WTC11 (cell line): ENCODE measurements at places on chromosomes 12 and 14.

DNA sequence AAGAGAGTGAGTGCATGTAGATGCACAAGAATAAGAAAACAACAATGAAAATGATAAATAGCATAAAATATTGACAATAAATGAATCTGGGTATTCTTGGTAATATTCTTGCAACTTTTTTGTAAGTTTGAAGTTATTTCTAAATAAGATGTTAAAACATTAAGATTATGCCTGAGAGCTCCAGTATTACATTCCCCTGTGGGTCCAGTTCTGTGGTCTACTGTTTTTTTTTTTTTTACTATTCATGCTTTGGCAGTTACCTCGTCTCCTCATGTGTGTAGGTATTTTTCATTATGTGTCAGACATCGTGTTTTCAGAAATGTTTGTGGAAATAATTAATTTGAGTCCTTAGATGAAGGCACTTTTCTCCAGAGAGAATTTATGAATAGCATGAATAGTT lies 386.2 kb downstream of the AACS start:
- DNase-seq, result no peak

DNA sequence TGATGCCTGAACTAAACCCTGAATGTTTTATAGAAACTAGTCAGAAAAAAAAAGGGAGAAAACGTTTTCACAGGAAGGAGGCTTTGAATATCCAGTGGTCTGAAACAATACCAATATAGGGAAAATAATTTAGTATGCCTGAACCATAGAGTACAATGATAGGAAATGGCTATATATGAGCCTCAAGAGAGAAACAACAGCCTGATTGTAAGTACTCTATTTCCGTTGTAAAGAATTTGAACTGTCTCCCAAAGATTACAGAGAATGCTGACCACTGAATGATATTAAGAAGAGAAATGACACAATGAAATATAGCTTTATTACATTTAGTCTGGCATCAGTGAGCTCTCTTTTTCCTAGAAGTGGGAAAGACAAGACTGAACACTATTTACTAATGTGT lies 5.5 kb upstream of the GABARAPL1 start:
- no peak for DNase-seq

- DNase-seq, result no peak
Measured at GRCh38 chr12:14129611-14130195, 148.3 kb upstream of the GRIN2B start.

GRCh38 chr12:108618079-108618952 lies 15.4 kb downstream of the SELPLG start:
- DNase-seq, result peak; percentile 89

GRCh38 chr12:104712477-104712876 lies 245.6 kb downstream of the SLC41A2 start:
- DNase-seq, result no peak

GRCh38 chr12:11881835-11882234 lies 188.9 kb upstream of the BCL2L14 start:
- DNase-seq, result no peak

DNA sequence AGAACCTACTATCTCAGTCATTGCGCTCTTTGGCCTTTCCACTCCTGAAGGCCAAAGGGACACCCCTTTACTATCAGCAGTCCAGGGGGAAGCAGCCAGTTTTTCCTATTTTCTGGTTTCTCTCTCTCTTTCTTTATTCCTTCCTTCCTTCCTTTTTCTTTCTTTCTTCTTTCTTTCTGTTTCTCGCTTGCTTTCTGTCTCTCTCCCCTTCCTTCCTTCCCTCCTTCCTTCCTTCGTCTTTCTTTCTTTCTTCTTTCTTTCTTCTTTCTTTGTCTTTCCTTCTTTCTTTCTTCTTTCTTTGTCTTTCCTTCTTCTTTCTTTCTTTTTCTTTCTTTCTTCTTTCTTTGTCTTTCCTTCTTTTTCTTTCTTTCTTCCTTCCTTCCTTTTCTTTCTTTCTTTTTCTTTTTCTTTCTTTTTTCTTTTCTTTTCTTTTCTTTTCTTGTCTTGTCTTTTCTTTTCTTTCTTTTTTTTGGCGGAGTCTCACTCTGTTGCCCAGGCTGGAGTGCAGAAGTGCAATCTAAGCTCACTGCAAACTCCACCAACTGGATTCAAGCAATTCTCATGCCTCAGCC lies 64.9 kb upstream of the OTX2 start:
- no peak for DNase-seq

DNA sequence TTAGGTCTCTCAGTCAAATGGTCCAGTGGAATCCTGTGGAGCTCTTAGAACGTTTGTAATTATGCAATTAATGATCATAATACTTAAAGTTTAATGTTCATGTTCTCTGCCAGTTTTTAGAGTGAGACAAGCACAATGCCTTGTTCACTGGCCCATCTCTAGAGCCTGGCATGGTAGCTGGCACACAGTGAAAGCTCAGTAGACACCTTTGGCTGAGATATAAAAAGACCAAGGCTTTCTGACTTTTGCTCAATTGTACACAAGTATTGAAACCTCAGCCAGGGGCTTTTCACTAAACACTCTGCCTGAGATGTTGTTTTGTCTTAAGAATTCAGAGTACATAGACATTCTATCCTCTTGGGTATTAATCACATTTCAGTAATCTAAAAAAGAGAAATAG lies 241.8 kb upstream of the ATP2B1 start:
- DNase-seq, result no peak

- DNase-seq, result peak; percentile 88
Measured at GRCh38 chr14:99245564-99246511, 26.2 kb downstream of the BCL11B start.

GRCh38 chr12:113587720-113588119 lies 116.0 kb upstream of the LHX5 start:
- peak; percentile 77 for DNase-seq

DNA sequence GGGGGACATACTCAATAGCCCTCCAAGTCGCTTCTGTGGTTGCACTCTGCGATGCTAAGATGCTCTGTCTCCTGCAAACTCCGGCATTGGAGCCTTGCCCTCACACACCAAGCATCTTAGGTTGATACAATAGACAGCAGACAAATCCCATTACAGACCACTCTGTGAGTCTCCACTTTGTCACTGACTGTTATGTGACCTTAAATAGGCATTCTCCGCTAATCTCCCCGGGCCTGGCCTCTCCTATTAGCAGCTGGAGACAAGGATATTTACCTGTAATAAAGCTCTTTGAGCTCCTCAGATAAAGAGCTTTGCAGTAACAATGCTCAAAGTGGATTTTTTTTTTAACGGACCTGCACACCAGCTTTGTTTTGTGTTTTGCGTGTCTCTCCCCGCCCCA lies 479.7 kb upstream of the TBX3 start:
- no peak for DNase-seq

GRCh38 chr14:100857233-100857922 lies 31.5 kb downstream of the MEG3 start:
- no peak for DNase-seq

- no peak for DNase-seq
Measured at GRCh38 chr12:57554453-57554852, 4.6 kb downstream of the KIF5A start.

GRCh38 chr12:17206553-17206952 lies 600.6 kb upstream of the LMO3 start:
- DNase-seq, result no peak

DNA sequence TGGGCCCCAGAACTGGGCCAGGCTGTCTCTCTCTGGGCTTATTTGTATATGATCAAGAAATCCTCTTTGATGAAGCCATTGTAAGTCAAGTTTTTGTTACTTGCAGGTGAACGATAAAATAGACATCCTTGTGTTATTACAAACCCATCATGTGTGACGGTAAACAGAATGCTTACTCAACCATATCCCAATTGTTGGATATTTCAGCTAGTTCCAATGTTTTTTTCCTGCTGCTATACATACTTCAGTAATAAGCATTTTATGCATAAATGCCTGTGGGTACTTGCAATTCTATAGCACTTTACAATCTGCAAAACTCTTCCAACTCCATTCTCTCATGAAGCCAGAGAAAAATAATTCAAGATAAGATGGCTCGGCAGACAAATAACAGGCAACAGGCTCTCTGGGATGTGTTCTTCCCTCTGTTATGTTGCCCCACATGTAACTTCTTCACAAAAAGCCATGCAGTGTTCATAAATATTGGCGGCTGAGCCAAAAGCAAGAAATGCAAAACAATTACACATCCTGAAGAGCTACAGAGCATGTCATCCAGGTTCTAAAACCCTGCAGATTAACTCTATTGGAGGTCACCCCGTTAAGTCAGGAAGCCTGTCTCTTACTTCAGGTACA lies 69.5 kb downstream of the CLMN start:
- no peak for DNase-seq

- no peak for DNase-seq
Measured at GRCh38 chr12:32559434-32559833, 119.7 kb upstream of the DNM1L start.

DNA sequence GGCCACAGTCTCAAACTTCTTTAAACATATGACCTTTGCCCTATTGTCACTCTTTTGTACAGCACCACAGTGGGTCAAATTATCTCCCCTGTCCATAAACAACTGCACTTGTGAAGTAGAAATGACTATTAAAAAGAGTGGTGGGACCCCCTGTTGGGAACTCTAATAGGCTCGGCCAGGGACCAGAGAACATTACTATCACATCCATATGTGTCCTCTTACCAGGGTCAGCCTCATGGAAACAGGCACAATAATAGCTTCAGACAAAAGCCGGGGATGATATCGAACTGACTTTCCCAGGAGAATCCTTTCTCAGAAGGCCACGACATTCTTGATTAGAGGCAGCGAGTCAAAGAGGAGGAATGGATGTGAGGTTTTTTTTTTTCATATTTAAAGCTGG lies 96.6 kb downstream of the NKX2-1 start:
- DNase-seq, result no peak

GRCh38 chr12:25853316-25854095 lies 105.0 kb upstream of the RASSF8 start:
- DNase-seq, result no peak

DNA sequence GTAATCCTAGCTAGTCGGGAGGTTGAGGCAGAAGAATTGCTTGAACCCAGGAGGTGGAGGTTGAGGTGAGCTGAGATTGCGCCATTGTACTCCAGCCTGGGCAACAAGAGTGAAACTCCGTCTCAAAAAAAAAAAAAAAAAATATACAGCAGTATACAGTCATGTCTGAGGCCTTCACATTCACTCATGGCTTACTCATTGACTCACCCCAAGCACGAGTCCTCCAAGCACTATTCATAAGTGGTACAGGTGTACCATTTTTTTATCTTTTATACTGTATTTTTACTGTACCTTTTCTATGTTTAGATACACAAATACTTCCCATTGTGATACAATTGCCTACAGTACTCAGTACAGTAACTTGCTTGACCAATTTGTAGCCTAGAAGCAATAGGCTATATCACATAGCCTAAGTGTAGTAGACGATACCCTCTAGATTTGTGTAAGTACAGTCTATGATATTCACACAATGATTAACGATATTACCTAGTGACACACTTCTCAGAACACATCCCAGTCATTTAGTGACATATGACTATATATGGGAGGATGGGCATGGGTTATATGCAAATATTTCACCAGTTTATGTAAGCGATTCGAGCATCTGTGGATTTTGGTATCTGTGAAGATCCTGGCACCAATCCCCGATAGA lies 12.2 kb downstream of the LLPH start:
- no peak for DNase-seq

DNA sequence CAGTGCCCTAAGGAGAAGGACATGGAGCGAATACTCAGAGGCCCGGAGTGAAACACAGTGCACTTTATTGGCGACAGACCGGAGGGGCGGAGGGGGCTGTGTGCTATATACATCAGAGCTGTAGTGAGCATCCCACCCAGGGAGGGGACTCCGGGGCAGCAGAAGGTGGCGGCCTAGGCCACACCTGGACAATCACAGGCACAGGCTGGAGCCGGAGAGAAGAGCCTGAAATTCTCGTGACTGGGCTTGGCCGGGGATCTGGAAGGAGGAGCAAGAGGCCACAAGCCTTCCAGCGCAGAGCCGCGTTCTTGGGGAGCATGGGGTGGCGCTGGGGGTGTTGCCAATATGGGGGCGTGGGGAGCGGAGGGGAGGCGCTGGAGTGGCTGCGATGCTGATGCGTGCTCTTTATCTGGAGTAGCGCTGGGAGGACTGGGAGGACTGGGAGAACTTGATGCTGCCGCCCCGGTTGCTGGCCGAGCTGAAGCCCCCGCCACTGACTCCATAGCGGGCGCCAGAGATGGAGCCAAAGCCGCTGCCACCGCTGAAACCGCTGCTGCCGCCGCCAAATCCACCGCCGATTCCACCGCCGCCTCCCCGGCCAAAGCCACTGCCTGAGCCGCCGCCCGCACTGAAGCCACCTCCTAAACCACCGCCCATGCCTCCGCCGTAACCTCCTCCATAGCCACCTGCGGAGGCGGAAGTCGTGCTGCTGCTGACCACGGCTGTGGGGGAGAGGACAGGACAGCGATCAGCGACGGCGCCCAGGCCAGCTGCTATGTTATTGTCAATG lies 6.1 kb downstream of the KRT3 start:
- peak; percentile 56 for DNase-seq

- peak; percentile 44 for DNase-seq
Measured at GRCh38 chr12:22100958-22101748, 55.1 kb downstream of the CMAS start.

GRCh38 chr12:111408116-111408440 lies 2.4 kb downstream of the SH2B3 start:
- DNase-seq, result no peak

DNA sequence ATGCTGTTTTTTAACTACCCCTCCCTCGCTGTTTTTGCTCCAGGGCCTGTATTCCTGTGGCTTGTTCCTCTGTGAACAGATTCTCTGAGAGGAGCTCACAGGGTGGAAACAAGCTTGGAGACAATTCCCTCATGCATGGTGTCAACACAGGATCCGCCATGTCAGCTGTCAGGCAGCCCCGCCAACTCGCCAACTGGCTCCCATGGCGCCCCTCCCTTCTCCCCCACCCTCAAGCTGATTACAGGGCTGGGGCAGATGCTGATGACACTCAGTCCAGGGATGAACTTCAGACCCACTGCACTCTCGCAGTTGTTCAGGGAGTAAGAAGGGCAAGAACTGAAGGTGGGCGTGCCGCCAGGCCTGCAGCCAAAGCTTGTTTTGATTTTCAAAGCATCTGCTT lies 229.9 kb downstream of the NTF3 start:
- no peak for DNase-seq

GRCh38 chr12:19138551-19138950 lies 9.0 kb downstream of the PLEKHA5 start:
- no peak for DNase-seq

DNA sequence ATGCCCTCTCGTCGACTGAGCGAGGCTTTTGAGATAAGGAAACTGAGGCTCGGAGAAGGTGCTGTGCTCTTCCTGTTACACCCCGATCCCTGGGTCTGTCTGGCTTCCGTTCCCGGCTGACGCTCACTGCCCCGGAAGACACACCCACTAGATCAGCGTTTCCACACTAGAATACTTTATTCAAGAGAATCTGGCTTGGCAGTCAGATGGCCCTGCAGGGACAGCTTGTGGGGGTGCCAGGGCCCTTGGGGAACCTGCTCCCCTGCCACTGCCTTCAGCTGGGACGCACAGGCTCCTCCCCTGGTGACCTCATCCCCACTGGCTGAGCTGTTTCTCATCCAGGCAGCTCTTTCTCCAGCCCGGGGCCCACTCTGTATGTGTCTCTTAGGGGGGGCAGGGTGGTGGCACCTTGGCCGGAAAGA lies 13.7 kb downstream of the PGF start:
- DNase-seq, result no peak
